Osteoblast (primary cell): ENCODE measurements at places on chromosomes 1 and 21. TPM values are rescaled to one million over a fixed set of nuclear protein-coding genes. Genes with fewer than 3 reads are reported as not detected.

- DNase-seq: peak; percentile 17
Observed at GRCh38 chr1:35655196-35655595, 13.9 kb upstream of the PSMB2 start.

- DNase-seq: peak; percentile 39
Observed at GRCh38 chr1:8075511-8076051, 49.5 kb upstream of the ERRFI1 start.

DNA sequence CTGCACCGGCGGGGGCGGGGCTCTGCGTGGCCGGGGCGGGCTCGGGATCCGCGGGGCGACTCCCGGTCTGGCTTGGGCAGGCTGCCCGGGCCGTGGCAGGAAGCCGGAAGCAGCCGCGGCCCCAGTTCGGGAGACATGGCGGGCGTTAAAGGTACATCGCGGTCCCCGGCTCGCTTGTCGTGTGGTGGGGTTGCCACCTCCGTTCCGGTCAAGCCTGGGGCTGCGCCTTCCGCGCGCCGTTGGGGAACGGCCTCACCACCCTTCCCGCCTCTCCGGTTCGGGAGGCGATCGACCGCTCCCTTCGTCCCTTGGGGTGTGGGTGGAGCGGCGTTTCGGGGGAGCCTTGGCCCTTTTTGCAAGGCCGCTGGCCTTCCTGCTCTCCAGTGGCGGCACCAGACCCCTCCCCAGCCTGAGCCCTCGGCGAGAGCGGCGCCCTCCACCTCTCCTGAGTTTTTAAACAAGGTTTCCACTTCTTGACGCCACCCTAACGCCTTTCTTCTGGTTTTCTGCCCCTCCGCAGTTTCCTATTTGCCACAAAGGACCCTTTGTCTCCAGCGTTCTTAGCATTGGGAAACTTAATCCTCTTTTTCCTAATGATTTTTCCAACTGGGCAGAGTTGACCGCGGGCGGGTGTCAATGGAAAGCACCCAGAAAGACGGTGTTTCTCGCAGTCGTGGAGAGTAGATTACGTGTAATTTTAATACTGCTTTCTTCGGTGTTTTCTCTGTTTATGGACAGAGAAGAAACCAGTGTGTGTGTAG is at the start of the genes LEPR and LEPROT:
Gene LEPR, plus strand, starts transcription at position 79 of the 761 bp plus-strand sequence. CDS start 144,898 bp downstream, outside the sequence.
Gene LEPROT, plus strand, starts transcription at position 79 of the 761 bp plus-strand sequence. Its CDS starts 57 bp downstream, at position 136.
- peak; percentile 93 for DNase-seq

GRCh38 chr1:214660900-214661299 is 57.9 kb downstream of the CENPF start:
- DNase-seq: peak; percentile 82

DNA sequence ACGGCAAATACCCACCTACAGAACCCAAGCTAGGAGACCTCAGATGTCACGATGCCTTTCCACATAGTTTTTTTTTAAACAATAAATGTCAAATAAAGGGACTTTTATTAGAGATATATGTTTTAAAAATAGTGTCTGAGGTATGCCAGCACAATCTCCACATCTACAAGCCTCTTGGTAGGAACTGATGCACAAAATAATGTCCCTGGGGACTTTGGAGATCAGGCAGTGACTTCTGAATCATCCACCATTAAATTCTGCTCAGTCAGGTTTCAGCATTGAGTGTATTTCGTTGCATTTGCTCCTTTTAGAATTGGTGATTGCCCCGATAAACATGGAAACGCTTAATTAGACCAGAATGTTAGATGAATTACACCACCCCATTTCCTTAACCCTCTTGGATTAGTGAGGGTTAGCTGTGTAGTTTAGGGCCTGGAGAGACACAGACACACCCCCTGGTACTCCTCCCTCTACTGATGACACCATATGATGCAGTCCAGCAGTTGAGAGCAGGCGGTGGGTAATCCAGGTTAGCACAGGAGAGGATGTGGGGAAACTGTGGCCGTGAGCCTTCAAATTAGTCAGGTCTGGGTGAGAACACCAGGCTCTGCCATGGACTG is 33.6 kb downstream of the LGR6 start:
- no peak for DNase-seq

LIN28A gene
- total RNA-seq: not detected in 2 replicates
